ENCODE measurements at places on chromosomes 2 and 18. TPM values are rescaled to one million over a fixed set of nuclear protein-coding genes. Genes with fewer than 3 reads are reported as not detected.

GRCh38 chr18:73924836-73925235 is 222.8 kb downstream of the FBXO15 start:
- no peak overlapping the region for H3K27ac ChIP-seq
- H3K27me3 ChIP-seq = no peaks in the 10 kb centered on the region
- no peaks in the 10 kb centered on the region for H3K36me3 ChIP-seq
- H3K4me3 ChIP-seq = no peak overlapping the region
- no peak for DNase-seq

The FKBP7 gene
- 3.4 TPM for total RNA-seq

The EFEMP1 gene
- not detected for total RNA-seq

DNA sequence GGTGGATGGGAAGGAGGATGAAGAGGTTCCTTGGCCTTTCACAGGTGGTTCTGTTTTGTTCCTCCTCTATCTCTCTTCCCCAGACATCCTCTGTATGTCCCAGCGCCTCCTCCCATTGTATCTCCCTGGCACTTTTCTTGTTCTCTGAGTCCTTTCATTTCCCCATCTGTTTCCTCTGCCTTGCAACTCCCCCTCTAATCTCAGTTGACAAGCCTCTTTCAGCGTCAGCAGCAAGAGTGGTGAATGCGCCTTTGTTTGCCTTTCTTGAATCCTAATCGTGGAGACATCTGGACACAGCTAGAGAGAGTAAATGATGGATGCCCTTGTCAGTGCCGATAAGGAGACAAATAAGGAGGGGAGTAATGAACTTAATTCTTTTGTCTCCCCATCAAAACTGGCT is 167.0 kb downstream of the NDUFA10 start:
- H3K4me1 ChIP-seq = no peaks in the 10 kb centered on the region
- no peak for DNase-seq
- no peak overlapping the region for H3K4me3 ChIP-seq
- no peak overlapping the region for H3K27ac ChIP-seq
- no peaks in the 10 kb centered on the region for H3K27me3 ChIP-seq
- no peaks in the 10 kb centered on the region for H3K36me3 ChIP-seq

The DQX1 gene
- total RNA-seq = 0.83 TPM

GRCh38 chr2:45301307-45302277 is 292.3 kb upstream of the SIX2 start:
- no peak overlapping the region for H3K4me3 ChIP-seq
- DNase-seq = no peak
- H3K27me3 ChIP-seq = no peaks in the 10 kb centered on the region
- no peaks in the 10 kb centered on the region for H3K36me3 ChIP-seq

The RUFY4 gene
- total RNA-seq = not detected

The TXNDC2 gene
- not detected for total RNA-seq

DNA sequence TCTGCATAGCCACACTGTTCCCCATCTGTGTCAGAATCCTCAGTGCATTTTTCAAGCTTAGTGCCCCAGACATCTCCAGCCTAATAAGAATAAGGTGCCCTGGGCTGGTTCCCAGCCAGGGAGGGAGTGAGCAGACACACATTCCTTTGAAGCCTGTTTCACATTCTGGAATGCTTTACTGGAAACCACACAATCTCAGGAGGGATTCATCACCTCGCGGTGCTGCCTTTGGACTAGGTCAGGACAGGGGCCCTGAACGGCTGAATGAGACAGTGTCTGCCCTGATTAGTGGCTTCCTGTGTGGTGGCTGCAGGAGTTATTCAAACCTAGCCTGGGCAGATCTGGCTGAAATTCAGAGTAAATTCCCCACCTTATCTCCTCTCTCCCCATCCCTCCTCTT is 108.0 kb upstream of the LDAH start:
- no peak overlapping the region for H3K4me3 ChIP-seq
- H3K4me1 ChIP-seq = no peaks in the 10 kb centered on the region
- no peak for DNase-seq
- H3K36me3 ChIP-seq = no peaks in the 10 kb centered on the region
- no peaks in the 10 kb centered on the region for H3K27me3 ChIP-seq

DNA sequence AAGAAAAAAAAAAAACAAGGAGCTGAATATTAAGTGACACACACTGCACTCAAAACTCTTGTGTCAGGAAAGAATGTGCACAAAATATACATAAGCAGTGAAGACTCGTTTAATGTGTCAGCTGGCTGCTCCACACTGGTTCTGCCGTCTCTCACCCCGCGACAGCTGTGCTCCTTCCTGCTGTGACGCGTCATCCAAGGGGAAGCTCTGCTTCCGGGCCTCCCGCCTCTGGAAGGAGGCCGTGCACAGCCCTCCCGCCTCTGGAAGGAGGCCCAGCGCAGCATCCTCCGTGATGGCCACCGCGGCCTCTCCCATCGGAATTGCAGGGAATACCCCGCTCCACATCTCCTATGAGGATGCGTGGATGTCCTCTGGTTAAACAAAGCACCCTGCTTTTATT is 151.0 kb downstream of the HDAC4 start:
- no peaks in the 10 kb centered on the region for H3K36me3 ChIP-seq
- H3K4me3 ChIP-seq = no peak overlapping the region
- DNase-seq = no peak
- no peaks in the 10 kb centered on the region for H3K27me3 ChIP-seq
- no peak overlapping the region for H3K27ac ChIP-seq

The LBX2 gene
- total RNA-seq = 0.94 TPM

DNA sequence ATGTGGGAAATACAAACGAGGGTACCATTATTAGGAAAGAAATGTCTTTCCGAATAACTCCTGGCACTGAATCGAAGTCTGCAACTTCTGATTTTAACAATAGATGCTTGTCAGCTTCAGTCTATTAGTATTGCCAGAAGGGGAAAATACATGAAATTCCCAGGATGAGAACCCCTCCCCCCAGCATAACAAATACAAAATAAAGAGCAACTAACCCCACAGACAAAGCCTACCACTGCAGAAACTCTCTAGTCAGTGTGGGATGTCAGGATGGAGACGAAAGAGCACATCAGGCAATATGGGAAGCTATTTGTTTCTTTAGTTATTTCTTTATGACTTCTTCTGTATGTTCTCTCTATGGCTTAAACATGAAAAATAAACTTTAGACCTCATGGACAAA is 365.0 kb upstream of the CDH2 start:
- no peaks in the 10 kb centered on the region for H3K4me1 ChIP-seq
- H3K36me3 ChIP-seq = no peaks in the 10 kb centered on the region
- H3K27me3 ChIP-seq = no peaks in the 10 kb centered on the region
- no peak for DNase-seq
- no peak overlapping the region for H3K4me3 ChIP-seq

- H3K4me3 ChIP-seq = no peak overlapping the region
- no peaks in the 10 kb centered on the region for H3K4me1 ChIP-seq
- no peaks in the 10 kb centered on the region for H3K36me3 ChIP-seq
- H3K27ac ChIP-seq = no peak overlapping the region
- DNase-seq = no peak
Observed at GRCh38 chr2:76281156-76281841, 570.6 kb upstream of the GCFC2 start.

- H3K4me3 ChIP-seq = no peak overlapping the region
- no peak for DNase-seq
- H3K27me3 ChIP-seq = no peaks in the 10 kb centered on the region
- H3K27ac ChIP-seq = no peak overlapping the region
- no peaks in the 10 kb centered on the region for H3K36me3 ChIP-seq
- H3K4me1 ChIP-seq = no peaks in the 10 kb centered on the region
Observed at GRCh38 chr2:72041638-72042111, 106.0 kb downstream of the CYP26B1 start.

GRCh38 chr18:79401494-79402208 is 5.9 kb downstream of the NFATC1 start:
- no peak overlapping the region for H3K27ac ChIP-seq
- H3K27me3 ChIP-seq = no peaks in the 10 kb centered on the region
- H3K4me1 ChIP-seq = peaks cover 56% of the 10 kb centered on the region
- no peaks in the 10 kb centered on the region for H3K36me3 ChIP-seq
- peak; percentile 46 for DNase-seq
- peak overlapping the region; percentile 43 for H3K4me3 ChIP-seq

DNA sequence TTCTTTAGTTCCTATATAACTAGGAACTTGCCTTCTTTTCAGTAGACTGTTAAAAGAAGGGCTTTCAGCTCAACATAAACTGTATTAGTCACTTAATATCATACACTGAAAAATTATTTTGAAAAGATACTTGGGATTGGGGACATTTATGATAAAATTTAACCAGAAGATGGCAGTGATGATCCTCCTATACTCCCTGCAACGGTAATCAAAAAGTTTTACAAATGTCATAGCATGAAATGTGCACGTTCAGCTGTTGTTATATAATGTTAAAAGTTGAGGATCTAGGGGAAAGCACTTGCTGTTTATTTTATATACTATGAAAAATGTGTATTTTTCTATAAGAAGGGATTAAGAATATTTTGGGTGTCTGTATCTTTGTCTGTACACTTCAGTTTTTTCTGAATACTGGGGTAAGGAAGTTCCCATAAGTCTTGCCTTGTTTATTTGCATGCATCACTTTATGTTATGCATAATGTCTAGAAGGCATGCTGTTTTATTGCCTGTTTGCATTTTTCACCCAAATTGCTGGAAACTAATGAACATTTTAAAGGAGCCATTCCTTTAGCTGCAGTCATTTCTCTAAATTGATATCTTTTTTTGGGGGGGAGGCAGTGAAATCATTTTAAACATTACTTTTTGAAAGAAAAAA is 19.0 kb downstream of the DYNC1I2 start:
- no peaks in the 10 kb centered on the region for H3K36me3 ChIP-seq
- no peak overlapping the region for H3K4me3 ChIP-seq

GRCh38 chr2:76268484-76268883 is 557.8 kb upstream of the GCFC2 start:
- H3K4me3 ChIP-seq = no peak overlapping the region
- DNase-seq = no peak
- H3K4me1 ChIP-seq = no peaks in the 10 kb centered on the region

GRCh38 chr18:78924301-78924700 is 55.3 kb upstream of the SALL3 start:
- H3K27ac ChIP-seq = no peak overlapping the region
- H3K36me3 ChIP-seq = no peaks in the 10 kb centered on the region
- no peak for DNase-seq
- H3K4me1 ChIP-seq = no peaks in the 10 kb centered on the region
- H3K4me3 ChIP-seq = no peak overlapping the region

DNA sequence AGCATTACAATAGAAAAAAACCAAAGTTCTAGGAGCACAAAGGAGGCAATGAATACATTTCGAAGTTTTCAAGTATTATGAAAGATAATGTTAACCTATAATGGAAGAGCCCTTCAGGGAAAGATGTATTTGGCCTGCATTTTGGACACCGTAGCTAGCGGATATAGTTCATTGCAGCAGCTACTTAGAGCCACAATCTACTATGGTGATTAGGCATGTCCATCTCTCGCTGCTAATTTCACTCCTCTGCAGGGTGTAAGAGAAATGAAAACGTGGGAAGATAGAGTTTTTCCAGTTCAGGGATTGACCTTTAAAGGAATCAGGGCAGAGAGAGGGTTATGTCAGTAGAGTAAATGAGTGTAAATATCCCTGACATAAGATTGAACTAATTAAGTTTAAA is 8.5 kb upstream of the CAVIN2 start:
- H3K27ac ChIP-seq = no peak overlapping the region
- no peaks in the 10 kb centered on the region for H3K27me3 ChIP-seq
- no peak overlapping the region for H3K4me3 ChIP-seq
- no peaks in the 10 kb centered on the region for H3K4me1 ChIP-seq

The USP40 gene
- 14.8 TPM for total RNA-seq

DNA sequence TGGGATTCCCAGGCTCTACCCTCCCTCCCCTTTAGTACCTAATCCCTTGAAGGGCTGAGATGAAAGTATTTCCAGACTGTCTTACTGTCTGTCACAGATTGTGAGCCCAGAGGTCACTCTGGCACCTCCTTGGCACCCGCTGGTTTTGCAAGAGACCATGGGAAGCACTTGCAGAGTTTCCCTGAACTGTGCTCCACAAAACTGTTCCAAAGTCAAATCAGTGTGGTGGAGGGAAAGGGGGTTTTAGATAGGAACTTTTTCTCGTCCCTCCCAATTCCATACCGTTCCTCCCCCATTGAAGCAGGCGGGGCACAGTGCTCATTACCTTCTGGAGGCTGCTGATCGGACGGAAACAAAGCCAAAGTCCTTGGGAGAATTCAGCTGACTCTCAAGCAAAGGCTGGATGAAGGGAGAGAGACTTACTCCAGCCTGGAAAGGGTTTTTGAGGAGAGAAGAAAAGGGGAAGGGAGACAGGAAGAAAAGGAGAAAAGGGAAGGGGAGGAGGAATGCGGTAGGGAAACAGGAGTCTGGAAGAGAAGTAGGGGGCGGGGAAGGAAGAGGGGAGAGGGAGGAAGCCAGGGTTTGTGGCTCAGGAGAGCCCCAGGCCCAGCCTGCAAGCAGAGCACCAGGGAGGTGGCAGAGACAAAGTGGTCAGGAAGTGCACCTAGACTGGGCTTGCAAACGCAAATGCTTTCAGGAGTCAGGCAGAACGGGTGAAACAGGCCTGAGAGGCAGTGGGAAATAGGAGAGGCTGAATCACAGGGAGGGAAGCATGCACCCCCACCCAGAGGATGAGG is 88.4 kb upstream of the SP3 start:
- DNase-seq = no peak
- H3K4me1 ChIP-seq = no peaks in the 10 kb centered on the region
- no peak overlapping the region for H3K27ac ChIP-seq
- H3K4me3 ChIP-seq = no peak overlapping the region

- H3K4me3 ChIP-seq = no peak overlapping the region
- no peaks in the 10 kb centered on the region for H3K36me3 ChIP-seq
- H3K27ac ChIP-seq = no peak overlapping the region
- H3K4me1 ChIP-seq = no peaks in the 10 kb centered on the region
- no peaks in the 10 kb centered on the region for H3K27me3 ChIP-seq
Observed at GRCh38 chr2:5343785-5344335, 348.3 kb upstream of the SOX11 start.
